WTC11 (cell line): ENCODE measurements at places on chromosomes 6 and 20.
A peak's percentile ranks its signal among the peaks of the same experiment; 100 is the strongest.

- no peak overlapping the region for H3K4me3 ChIP-seq
- H3K4me1 ChIP-seq: peaks cover 13% of the 10 kb centered on the region
- no peak overlapping the region for H3K27ac ChIP-seq
- DNase-seq: no peak
Measured at GRCh38 chr6:133436652-133437051, 195.5 kb downstream of the EYA4 start.

GRCh38 chr20:12057778-12058177, 140.1 kb downstream of the BTBD3 start:
- no peak overlapping the region for H3K4me3 ChIP-seq
- DNase-seq: peak; percentile 17
- no peak overlapping the region for H3K27ac ChIP-seq
- peaks cover 13% of the 10 kb centered on the region for H3K4me1 ChIP-seq

- no peak for DNase-seq
- no peak overlapping the region for H3K4me3 ChIP-seq
- H3K27ac ChIP-seq: no peak overlapping the region
- no peaks in the 10 kb centered on the region for H3K27me3 ChIP-seq
- no peaks in the 10 kb centered on the region for H3K36me3 ChIP-seq
- no peaks in the 10 kb centered on the region for H3K4me1 ChIP-seq
Measured at GRCh38 chr6:127776320-127776719, 124.5 kb downstream of the THEMIS start.

GRCh38 chr6:100366419-100366818, 98.3 kb downstream of the SIM1 start:
- H3K27me3 ChIP-seq: no peaks in the 10 kb centered on the region
- no peaks in the 10 kb centered on the region for H3K36me3 ChIP-seq
- no peak overlapping the region for H3K27ac ChIP-seq

GRCh38 chr6:10690651-10691445, 3.6 kb downstream of the C6orf52 start:
- H3K36me3 ChIP-seq: 0 out of 2 replicates have a peak, but pooled peaks cover 3% of the 10 kb centered on the region
- peak overlapping the region; percentile 81 for H3K27ac ChIP-seq
- DNase-seq: no peak
- H3K4me1 ChIP-seq: peaks cover 42% of the 10 kb centered on the region
- no peak overlapping the region for H3K4me3 ChIP-seq
- H3K27me3 ChIP-seq: no peaks in the 10 kb centered on the region

DNA sequence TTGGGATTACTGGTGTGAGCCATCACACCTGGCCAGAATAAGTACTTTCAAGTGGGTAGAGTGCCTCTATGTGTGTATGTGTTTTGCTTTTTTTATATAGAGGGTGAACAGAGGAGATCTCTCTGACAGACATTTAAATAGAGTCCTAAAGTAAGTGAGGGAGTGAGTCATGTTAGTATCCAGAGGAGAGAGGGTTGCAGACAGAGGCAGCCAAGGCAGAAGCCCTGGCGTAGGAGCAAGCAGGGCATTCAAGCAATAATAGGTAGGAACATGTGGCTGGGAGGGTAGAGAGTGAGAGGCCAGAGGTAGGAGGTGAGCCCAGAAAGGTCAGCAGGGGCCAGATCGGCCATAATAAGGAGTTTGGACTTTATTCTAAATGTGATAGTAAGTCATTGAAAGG, 48.9 kb downstream of the PHF20 start:
- H3K4me1 ChIP-seq: no peaks in the 10 kb centered on the region
- no peak for DNase-seq
- no peak overlapping the region for H3K4me3 ChIP-seq
- H3K27me3 ChIP-seq: no peaks in the 10 kb centered on the region
- peak overlapping the region; percentile 38; the same call in 1 of the 2 replicates for H3K27ac ChIP-seq
- H3K36me3 ChIP-seq: peaks cover 14% of the 10 kb centered on the region

- 0 out of 2 replicates have a peak, but pooled peaks cover 6% of the 10 kb centered on the region for H3K27me3 ChIP-seq
- no peaks in the 10 kb centered on the region for H3K36me3 ChIP-seq
- peaks cover 22% of the 10 kb centered on the region for H3K4me1 ChIP-seq
Measured at GRCh38 chr20:53647286-53647821, 53.7 kb upstream of the ZNF217 start.

GRCh38 chr20:45080867-45081624, 19.9 kb downstream of the KCNS1 start:
- H3K4me1 ChIP-seq: peaks cover 17% of the 10 kb centered on the region
- peaks cover 42% of the 10 kb centered on the region for H3K36me3 ChIP-seq
- H3K27me3 ChIP-seq: no peaks in the 10 kb centered on the region
- H3K27ac ChIP-seq: no peak overlapping the region

DNA sequence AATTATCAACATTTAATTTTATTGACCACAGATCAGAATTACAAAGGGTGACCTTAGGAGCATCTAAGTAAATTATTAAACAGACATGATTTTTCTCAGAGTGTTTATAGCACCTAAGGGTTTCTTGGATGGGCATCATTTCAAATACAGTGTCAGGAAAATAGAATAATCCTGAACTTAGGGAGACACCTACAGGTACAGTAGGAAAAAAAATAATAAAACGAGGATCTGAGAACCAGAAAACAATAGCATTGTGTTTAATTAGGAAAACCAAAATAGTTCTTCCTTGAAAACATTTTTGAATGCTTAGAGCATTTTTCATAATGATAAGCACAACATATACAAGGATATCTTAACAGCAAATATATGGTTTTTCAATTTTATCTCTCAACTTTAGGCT, 39.2 kb downstream of the MMUT start:
- no peaks in the 10 kb centered on the region for H3K36me3 ChIP-seq
- H3K4me1 ChIP-seq: peaks cover 5% of the 10 kb centered on the region
- no peak overlapping the region for H3K4me3 ChIP-seq
- no peaks in the 10 kb centered on the region for H3K27me3 ChIP-seq
- DNase-seq: no peak

DNA sequence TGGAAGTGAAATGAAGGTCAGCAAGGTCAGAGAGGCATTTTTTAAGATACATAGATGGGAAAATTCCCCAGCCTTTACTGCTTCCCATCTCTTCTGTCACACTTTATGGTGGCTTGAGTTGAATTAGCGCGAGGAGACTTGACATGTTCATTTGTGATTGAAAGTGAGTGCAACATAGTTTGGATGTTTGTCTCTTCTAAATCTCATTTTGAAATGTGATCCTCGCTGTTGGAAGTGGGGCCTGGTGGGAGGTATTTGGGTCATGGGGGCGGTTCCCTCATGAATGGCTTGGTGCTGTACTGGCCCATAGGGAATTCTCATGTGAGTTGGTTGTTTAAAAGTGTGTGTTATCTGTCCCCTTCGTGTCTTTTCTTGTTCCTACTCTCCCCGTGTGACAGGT, 237.2 kb downstream of the CDKAL1 start:
- no peaks in the 10 kb centered on the region for H3K36me3 ChIP-seq
- H3K27ac ChIP-seq: peak overlapping the region; percentile 80; the same call in 1 of the 2 replicates
- H3K27me3 ChIP-seq: no peaks in the 10 kb centered on the region
- DNase-seq: peak; percentile 23
- no peak overlapping the region for H3K4me3 ChIP-seq
- peaks cover 33% of the 10 kb centered on the region for H3K4me1 ChIP-seq

DNA sequence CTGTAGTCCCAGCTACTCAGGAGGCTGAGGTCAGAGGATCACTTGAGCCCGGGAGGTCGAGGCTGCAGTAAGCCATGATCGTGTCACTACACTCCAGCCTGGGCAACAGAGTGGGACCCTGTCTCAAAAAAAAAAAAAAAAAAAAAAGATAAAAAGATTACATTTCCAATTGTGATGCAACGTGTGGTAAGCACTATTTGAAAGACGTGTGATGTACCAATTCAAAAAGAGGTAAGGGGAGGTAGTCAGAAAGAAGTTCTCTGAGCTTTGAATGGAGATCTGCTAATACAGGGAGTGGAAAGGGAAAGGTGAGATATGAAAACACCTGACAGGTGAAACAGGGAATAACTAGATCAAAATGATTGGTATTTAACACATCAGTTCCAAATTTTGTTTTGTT, 11.9 kb downstream of the GOPC start:
- no peak overlapping the region for H3K27ac ChIP-seq
- no peak overlapping the region for H3K4me3 ChIP-seq
- H3K4me1 ChIP-seq: no peaks in the 10 kb centered on the region
- H3K27me3 ChIP-seq: no peaks in the 10 kb centered on the region
- peaks cover 17% of the 10 kb centered on the region for H3K36me3 ChIP-seq

GRCh38 chr6:137489046-137490005, 4.9 kb downstream of the OLIG3 start:
- no peak overlapping the region for H3K27ac ChIP-seq
- peak overlapping the region; percentile 84 for H3K4me3 ChIP-seq
- H3K36me3 ChIP-seq: no peaks in the 10 kb centered on the region
- peaks cover 96% of the 10 kb centered on the region for H3K27me3 ChIP-seq
- peak; percentile 75 for DNase-seq

GRCh38 chr20:18058661-18059467, 1.1 kb upstream of the OVOL2 start:
- DNase-seq: peak; percentile 77
- peaks cover 29% of the 10 kb centered on the region for H3K4me1 ChIP-seq
- H3K4me3 ChIP-seq: peak overlapping the region; percentile 73
- no peaks in the 10 kb centered on the region for H3K36me3 ChIP-seq

DNA sequence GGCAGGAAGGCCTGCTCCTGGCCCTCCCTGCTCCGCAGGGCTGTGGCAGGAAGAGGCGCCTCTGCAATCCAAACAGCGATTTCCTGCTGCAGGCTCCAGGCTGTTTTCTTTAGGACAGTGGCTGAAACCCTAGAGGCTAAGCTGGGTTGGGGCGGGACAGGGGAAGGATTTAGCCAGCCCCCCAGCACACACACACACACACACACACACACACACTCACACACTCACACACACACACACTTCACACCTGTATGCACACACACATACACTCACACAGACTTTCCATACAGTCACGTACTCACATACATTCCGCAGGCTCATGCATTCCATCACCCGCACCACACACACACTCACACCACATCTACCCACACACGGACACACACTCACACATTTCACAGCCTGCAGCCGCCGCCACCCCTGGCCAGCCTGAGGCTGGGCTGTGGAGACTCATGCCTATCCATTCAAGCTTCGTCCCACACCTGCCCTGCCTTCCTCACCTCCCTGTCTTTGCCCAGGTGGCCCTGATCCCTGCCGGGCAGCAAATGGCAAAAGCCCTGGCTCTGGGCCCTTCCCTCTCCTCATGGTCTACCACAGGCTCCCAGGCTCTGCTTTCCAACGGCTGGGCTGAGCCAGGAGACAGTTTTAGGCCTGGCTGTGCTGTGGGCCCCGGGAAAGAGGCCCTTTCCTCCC, 17.9 kb downstream of the MDFI start:
- H3K27ac ChIP-seq: peak overlapping the region; percentile 62
- H3K4me3 ChIP-seq: no peak overlapping the region
- H3K27me3 ChIP-seq: peaks cover 3% of the 10 kb centered on the region
- no peak for DNase-seq
- peaks cover 28% of the 10 kb centered on the region for H3K4me1 ChIP-seq

DNA sequence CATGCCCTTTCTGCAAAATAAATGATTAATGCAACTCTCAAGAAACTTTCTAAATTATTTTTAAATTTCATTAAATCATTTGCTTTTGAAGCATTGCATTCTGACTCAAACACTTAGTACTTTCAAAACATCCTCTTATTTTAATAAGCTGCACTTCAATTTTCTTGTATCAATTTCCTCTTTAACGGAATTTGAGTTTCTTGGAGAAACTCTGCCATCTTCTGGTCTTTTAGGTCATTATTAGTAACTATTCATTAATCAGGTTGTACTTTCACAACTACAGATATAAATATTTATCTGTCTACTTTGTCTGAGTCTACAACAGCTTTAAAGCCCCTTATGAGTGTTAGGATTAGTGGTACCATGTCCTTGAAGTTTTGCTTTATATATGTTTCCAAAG, 30.2 kb downstream of the TMX4 start:
- H3K27me3 ChIP-seq: peaks cover 11% of the 10 kb centered on the region
- no peak overlapping the region for H3K27ac ChIP-seq
- H3K4me1 ChIP-seq: peaks cover 6% of the 10 kb centered on the region

DNA sequence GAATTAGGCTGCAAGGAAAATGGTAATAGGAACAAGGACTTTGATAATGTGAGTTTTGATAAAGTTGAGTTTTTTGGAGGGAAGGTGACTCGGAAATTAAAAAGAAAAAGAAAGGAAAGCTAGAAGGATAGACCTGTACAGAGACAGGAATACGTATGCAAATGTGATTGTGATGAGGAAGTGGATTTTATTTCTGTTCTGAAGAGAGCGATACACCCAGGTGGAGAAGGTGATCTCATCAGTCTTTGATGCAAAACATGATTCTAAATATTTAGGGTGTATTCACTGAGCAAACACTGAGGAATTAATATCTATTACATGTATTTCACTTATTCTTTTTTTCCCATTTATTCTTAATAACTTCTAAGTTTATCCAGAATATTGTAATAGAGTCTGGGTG, 9.2 kb upstream of the PLEKHG1 start:
- no peak overlapping the region for H3K4me3 ChIP-seq
- no peaks in the 10 kb centered on the region for H3K36me3 ChIP-seq
- H3K27ac ChIP-seq: no peak overlapping the region
- H3K27me3 ChIP-seq: no peaks in the 10 kb centered on the region; the same call in 1 of the 2 replicates
- peaks cover 7% of the 10 kb centered on the region; the same call in 1 of the 2 replicates for H3K4me1 ChIP-seq
- no peak for DNase-seq

DNA sequence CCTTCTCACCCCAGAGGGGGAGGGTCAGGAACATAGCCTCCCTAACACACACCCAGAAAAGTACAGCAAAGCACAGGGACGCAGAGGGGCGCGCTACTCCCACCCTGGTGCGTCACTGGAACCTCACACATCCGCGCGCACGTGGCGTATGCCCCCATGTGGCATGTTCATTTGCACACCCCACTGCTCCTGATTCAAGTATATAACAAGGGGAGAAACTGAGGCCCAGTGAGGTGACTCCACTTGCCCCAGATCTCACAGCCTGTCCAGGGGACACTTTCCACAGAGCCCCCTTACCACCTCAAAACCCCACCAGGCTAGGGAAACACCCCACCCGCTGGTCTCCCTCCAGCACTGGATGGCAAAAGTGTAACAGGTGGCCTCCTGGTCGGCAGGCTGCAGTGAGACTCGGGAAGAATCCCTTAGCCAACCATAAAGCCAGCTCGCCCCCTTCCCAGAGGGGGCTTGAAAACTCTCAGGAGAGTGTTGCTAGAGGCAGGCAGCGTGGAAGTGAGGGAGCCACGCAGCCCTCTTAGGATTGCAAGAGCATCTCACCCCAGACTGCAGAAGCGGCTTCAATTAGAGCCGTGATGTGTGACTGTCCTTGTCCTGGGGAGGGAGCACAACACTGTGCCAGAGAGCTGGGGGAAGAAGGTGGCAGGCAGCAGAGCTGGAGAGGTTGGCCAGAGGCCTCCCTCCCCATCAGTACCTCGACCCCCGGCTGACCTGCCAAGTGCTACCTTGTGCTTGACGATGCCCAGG, at the start of gene GRM4:
GRM4 (minus strand) TSS at position 67 of the 762 bp plus-strand sequence. CDS start 12,591 bp downstream, outside the sequence.
- H3K4me3 ChIP-seq: peak within 1 kb of the TSS; percentile 76
- H3K27ac ChIP-seq: no peak within 1 kb of the TSS
- H3K36me3 ChIP-seq: no peaks in the 10 kb centered on the region
- H3K27me3 ChIP-seq: peaks cover 48% of the 10 kb centered on the region
- peak; percentile 19 for DNase-seq
